ENCODE measurements at places on chromosomes 2 and 18.
A peak's percentile ranks its signal among the peaks of the same experiment; 100 is the strongest.

- peak; percentile 74 for DNase-seq
Measured at GRCh38 chr2:213187833-213188532, 36.6 kb upstream of the IKZF2 start.

DNA sequence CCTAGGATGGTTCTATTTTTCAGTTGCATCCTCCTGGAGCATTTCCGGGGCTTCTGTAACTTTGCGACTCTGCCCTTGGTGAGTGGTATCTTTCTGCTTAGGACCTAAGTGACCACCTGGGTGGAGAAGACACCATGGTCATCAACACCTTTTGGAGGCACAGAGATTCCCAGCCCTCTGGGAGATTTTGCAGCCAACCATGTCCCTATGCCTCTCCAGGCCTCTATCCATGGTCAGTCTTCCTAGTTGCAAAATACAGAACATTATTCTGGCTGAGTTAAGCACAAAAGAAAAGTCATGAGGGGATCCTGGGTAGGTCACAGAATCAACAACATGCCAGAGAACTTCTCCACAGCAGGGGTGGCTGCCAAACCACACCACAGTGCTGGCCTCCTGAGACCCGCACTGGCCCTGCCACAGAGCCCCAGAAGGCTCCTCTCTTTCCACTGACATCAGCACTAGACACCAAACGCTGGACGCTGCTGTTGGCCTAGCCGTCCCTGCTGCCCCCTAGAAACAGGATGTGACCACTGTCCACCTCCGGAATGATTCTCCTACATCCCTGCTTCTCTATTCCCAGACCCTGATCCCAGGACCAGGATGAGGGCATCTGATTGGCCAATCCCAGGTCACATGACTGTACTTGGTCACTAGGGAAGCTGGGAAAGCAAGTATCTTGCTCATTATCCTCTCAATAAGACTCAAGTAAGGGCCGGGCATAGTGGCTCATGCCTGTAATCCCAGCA lies 47.7 kb downstream of the SMAD7 start:
- DNase-seq: no peak

DNA sequence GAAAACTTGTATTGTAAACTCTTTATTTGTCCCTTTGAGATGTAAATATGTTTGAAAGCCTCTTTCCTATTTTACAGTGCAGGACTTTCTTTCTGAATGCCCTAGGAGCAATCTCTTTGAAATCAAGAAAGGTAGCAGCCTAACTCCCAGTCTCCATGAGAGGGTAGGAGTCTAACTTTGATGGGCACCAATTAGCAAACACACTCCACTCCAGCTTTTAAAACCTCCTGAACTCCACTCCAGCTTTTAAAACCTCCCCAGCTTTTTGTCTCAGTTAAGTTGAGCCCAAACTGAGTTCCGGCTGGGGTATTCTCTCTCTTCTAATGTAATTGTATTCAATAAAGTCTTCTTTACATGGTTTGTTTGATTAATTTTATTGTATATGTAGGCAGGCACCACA lies 493.7 kb upstream of the CDH7 start:
- DNase-seq: no peak

DNA sequence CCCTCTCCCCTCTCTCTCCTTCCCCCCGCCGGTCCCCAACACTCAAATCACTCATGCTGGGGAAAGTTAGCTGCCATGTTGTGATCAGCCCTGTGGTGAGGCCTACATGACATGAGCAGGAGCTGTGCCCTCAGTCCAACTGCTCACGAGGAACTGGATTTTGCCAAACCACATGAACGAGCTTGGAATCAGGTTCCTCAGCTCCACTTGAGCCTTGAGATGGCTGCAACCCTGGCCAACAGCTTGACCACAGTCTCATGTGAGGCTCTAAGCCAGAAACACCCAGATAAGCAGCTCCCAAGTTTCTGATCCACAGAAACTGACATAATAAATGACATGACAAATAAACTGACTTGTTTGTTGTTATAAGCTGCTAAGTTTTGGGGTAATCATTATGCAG lies 38.4 kb downstream of the ARL4C start:
- DNase-seq: no peak

- DNase-seq: no peak
Measured at GRCh38 chr2:85753525-85754312, at the start of gene ATOH8. TSS of gene ATOH8 (plus strand) at chr2:85753991. CDS start at chr2:85754190, 199 bp downstream.

- no peak for DNase-seq
Measured at GRCh38 chr2:24683408-24683807, 109.8 kb downstream of the PTRHD1 start.

- DNase-seq: no peak
Measured at GRCh38 chr2:180322781-180323180, 315.7 kb upstream of the CWC22 start.

DNA sequence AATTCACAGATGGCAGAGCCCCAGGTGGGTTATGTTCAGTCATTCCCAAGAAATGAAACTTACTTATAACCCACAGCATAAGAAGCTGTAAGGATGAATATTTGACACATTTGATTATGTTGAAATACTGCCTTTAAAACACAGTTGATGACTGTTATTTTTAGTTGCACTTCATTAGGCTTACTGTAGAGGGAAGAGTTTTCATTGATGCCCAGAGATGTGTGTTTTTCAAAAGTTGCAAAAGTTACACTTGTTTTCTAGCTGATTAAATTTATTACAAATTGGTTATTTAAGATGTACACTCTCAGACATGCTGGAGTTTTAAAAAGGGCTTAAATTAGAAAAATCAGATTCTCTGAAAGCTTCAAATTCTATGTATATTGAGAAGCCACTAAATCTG lies 506.1 kb downstream of the PARD3B start:
- DNase-seq: no peak

- DNase-seq: no peak
Measured at GRCh38 chr2:9552219-9553178, 3.1 kb downstream of the ADAM17 start.

Data from urothelium cell line (cell line).